ENCODE measurements at places on chromosomes 1 and 21.
A peak's percentile ranks its signal among the peaks of the same experiment; 100 is the strongest.

DNA sequence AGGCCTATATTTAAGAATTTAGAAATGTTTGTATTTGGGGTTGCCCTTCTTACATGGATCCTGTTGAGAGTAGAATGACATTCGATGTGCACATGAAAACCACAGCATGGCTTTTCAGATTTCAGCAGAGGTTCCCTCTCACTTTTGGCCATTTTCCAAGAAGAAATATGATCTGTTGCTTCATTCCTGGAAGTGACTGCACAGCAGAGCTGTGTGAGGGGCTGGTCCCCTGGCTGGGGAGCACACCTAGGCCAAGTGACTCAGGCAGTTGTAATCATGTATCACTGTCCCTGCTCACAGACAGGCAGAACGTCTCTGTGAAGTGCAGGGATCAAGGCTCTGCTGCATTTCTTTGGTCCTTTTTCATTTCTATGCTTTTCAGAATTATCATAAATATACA lies 32.3 kb downstream of the AGT start:
- DNase-seq = peak; percentile 62

- no peak for DNase-seq
Observed at GRCh38 chr1:5747426-5748285, 244.6 kb downstream of the NPHP4 start.

GRCh38 chr1:34682452-34683223 lies 72.2 kb upstream of the GJB5 start:
- no peak for DNase-seq

DNA sequence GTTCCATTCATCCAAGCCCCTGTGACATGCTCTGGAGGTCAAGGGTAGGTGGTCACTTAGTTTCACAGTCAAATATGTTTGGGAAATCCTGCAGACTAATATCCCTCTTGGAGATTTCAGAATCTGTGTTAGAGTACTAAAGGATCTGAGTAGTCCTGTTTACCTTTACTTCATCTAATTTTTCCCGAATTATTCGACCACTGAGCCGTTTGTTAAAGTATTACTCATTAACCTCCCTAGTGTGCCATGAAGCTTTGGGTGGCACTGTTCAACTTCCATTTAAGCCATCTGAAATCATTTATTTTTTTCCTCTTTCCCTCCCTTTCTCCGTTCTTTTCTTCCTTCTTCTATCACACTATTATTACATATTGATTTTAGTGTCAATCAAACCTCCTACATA lies 109.9 kb downstream of the NGF start:
- DNase-seq = no peak

- no peak for DNase-seq
Observed at GRCh38 chr1:15849775-15850324, 2.3 kb downstream of the SPEN start.

DNA sequence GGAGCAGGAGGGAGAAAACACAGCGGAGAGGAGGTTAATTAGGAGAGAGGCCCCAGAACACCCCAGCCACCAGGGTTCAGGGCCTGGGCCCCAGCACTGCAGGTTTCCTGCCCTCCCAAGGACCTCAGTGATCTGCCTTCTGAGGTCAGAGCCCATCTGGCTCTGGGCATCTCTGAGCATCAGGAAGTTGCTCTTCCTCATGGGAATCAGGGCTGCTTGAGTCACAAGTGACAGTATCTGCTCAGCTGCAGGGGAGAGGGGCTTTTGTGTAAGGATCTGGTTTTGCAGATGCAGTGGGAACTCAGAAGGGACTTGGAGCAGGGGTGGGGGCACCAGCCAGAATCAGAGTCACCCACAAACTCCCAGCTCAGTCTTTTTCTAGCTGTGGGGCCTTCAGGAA lies 472.1 kb downstream of the PTPRU start:
- DNase-seq = no peak

GRCh38 chr1:225481738-225482137 lies 53.9 kb upstream of the LBR start:
- no peak for DNase-seq

GRCh38 chr1:94276988-94277434 lies 39.6 kb upstream of the ARHGAP29 start:
- no peak for DNase-seq

- no peak for DNase-seq
Observed at GRCh38 chr1:53896635-53897229, 2.7 kb downstream of the DIO1 start.

- DNase-seq = no peak
Observed at GRCh38 chr1:38817267-38818174, 42.1 kb downstream of the RRAGC start.

GRCh38 chr1:97603776-97604175 lies 317.1 kb downstream of the DPYD start:
- no peak for DNase-seq

DNA sequence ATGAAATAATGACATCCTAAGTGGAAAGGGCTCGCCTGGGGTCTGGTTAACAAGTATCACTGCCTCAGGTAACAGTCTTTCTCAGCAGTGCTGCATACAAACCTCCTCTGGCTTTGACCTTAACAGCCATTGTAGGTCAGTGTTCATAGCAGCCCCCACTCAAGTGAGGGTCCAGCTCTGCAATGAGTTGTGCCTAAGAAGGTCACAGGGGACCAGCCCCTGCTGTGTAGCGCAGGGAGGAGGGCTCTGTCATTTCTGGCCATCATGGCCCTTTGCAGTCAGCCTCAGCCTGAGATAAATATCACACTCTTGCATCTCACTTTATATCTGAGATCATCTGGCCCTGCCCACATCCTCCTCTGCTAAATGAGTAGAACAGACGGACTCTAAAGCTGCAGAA lies 18.1 kb upstream of the MYSM1 start:
- no peak for DNase-seq

DNA sequence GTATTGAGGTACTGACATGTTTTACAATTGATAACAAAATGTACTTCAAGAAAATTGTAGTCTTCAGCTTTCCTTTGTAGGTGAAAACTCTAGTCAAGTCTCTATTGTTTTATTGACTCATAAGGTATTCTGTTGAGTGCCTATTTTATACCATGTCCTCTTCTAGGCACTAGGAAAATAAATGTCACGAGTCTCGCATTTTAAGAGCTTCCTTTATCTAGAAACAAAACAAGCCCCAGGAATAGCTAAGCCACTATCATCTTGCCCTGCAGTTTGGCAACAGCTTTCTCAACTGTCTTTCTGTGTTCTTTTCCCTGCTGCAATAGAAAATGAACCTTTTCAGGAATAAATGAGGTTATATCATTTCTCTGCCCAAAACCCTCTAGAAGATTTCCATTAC lies 288.5 kb upstream of the NEGR1 start:
- DNase-seq = no peak

DNA sequence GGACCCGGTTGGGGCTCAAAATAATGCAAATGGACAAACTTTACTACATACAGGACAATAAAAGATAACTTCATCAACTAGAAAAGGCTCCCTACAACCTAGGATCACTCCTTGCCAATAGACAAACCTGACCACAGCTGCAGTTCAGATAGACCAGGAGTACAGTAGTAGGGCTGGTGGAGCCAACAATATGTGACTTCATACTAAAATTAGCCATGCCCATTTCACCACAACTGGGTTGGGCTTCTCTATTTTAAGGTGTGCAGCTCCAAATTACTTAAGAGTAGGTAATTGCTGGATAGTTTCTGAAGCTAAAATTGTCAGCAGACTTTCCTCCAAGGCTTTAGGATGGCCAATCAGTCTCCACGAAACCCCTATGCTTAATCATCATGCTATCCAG lies 3.9 kb downstream of the DENND1B start:
- DNase-seq = no peak

DNA sequence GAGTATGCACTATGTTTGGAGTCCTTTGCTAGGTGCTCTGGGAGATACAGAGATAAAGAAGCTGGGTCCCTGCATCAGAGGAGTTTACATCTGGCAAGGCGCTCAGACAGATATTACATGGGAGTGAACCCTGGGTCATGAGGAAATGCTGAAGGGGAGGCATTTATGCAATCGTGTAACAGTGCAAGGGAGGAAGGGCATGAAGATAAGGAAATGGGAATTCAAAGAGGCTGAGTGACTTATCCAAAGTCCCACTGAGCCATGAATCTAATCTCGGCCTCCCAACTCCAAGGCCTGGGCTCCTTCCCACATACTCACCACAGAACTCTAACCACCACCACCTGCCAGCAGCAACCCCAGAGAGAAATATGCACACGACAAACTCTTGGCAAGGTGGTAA lies 51.6 kb downstream of the FAM163A start:
- no peak for DNase-seq

DNA sequence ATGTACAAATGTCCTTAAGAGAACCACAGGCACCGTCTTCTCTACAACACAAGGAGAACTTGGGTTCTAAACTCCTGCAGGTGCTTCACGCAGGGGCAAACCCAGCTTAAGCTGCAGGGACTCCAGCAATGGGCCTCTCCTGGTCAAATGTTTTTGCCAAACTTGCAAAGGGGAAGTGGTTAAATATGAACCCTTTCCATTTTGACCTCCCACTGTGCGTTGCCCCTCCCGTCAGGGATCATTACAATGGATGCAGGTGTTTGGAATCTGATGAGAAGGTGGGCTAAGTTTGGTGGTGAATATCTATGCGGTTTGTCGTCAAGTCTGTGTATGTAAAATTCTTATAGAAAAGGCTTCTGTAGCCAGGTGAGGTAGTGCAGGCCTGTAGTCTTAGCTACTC lies 29.1 kb upstream of the SLC25A33 start:
- no peak for DNase-seq

DNA sequence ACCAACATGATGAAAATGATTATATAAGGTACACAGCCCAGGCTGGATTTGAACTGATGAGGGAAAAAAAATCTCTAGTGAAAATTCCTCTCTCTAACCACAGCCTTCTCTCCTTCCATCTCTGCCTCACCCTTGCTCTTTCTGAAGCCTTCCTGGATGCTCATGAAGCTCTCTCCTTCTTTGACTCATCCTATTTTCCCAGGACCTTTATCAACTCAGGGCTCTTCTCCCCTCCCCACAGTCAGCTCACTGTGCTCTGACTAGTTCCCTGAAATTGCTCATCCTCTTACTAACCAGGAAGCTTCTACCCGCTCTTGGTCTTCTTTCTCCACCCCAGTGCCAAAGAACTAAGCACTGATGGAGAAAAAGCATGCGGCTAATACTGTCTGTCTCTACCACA lies 46.4 kb upstream of the ERG start:
- no peak for DNase-seq

DNA sequence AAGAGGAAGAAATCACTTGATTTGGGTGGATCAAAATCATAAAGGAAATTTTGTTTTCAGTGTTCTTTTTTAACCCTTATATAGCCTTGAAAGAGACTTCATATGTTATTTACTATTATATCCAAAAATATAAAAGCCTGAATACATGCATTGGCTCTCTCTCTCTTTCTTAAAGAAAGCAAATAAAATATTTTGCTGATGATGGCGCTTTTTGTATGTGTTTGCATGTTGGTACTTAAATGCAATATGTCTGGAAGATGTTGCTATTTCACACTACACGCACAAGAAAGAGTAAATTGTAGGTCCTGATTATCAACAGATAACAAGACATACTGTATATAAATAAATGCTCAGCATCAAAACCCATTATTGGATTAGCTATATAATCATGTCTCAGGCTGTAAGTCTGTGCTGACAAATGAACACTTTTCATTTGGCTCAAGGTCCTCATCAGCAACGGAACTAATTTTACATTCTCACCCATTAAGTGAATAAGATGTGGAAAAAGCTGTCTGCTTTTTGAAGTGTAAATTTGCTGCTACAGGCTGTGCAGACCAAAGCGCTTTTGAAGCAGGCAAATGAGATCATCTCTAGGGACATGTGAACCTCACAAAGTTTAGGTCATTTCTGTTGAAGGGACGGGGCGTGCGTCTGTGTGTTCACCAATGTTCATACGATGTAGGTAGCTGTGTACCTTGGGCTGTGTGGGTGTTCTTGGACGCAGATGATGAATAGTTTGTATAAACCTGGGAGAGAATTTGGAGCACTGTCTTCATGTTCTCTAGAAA lies 122.4 kb upstream of the LMO4 start:
- no peak for DNase-seq

DNA sequence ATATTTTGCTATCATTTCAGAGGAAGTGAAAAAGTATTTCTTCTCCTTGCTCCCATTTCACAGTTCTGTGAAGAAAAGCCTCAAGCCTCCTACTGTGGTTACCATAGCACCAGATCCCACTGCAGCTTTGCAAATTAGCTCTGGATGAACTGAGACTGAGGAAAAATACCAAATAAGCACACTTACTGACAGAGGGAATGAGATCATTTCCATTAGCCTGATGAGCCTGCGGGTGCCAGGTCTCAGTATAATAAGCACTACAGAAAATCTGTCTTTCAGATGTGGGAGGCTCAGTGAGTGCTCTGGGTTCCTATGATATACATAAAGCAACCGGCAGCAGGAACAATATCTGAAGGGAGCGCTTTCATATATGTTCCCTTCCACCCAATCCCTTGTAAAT lies 21.4 kb downstream of the XKR8 start:
- DNase-seq = no peak

DNA sequence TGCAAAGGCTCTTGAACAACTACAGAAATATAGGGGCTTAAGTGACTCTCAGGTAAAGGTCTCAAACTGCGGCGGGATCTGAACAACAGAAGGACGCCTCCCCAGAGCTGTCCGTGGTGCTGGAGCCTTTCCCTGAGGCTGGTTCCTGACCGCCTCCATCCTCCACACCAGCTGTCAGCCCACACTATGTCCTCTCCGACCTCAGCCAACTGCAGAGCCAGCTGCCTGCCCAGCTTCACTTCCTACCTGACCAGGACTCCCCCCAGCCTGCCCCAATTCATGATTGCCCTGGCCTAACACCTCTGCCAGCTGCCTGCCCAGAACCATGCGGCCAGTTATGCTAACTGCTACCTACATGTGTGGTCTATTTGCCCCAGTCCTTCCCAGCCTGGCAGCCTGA lies 63.6 kb upstream of the ZC3H12A start:
- DNase-seq = no peak

- no peak for DNase-seq
Observed at GRCh38 chr1:53640701-53641075, 98.3 kb downstream of the GLIS1 start.

DNA sequence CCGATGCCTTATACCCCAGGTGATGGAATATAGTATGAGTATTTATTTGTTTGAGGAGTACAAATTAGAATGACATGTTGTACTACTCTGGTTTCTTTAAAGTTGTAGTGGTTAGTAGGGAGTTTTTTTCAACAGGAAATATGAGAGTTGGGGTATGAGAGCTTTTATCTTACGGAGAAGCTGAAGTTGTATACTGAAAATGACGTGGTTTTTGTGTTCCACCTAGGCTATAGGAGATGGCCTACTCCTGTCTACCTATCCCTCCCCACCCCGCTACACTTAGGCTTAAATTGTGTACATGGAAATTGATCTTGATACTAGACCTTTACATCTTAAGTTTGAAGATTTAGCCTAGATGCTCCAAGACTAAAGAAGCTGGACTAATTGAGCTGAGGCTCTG lies 6.8 kb upstream of the HAX1 start:
- DNase-seq = no peak
